ENCODE measurements at places on chromosomes 7 and 10.

GRCh38 chr7:26381476-26382353 lies 90.1 kb downstream of the SNX10 start:
- DNase-seq: no peak

DNA sequence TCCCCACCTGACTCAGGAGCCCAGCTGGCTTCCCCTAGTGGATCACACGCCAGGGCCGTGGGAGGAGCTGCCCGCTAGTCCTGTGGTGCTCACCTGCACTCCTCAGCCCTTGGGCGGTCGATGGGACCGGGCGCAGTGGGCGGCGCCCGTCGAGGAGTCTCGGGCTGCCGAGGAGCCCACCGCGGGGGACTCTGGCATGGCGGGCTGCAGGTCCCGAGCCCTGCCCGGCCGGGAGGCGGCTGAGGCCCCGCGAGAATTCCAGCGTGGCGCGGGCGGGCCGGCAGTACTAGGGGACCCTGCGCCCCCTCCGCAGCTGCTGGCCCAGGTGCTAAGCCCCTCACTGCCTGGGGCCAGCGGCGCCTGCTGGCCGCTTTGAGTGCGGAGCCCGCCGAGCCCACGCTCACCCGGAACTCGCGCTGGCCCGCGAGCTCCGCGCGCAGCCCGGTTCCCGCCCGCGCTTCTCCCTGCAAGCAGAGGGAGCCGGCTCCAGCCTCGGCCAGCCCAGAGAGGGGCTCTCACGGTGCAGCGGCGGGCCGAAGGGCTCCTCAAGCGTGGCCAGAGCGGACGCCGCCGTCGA lies 367.9 kb downstream of the TYW1 start:
- no peak for DNase-seq

GRCh38 chr10:59508296-59508695 lies 145.9 kb upstream of the FAM13C start:
- DNase-seq: no peak

GRCh38 chr7:100088621-100089457 lies at the start of gene COPS6:
TSS of gene COPS6 (plus strand) at chr7:100088969. CDS start at chr7:100088991, 22 bp downstream.
- peak; percentile 63 for DNase-seq

DNA sequence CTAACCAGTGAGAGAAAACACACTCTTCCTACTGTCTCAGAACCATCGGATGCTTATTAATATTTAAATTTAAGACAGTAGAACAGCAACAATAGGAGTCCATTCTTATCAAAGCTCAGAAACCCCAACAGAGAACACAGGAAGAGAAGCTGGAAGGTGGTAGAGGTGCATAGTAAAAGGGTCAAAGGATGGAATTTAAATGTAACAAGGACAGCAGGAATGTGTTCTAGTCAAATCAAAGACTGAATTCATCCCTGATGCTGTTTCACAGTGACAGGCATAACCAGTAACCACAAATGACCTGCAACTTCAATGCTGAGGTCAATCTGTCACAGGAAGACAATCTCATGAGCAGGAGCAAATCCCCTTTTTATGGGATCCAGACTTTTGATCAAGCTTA lies 1259.7 kb downstream of the XPNPEP1 start:
- DNase-seq: no peak

- no peak for DNase-seq
Observed at GRCh38 chr10:7085147-7085912, 325.5 kb downstream of the SFMBT2 start.

- no peak for DNase-seq
Observed at GRCh38 chr10:91935886-91936285, 12.3 kb downstream of the BTAF1 start.

Data from activated CD8-positive, alpha-beta memory T cell treated with anti-CD3 and anti-CD28 coated beads for 1 hour (primary cell).